ENCODE measurements at places on chromosomes 6 and 20.

GRCh38 chr6:61192610-61193009 lies 1093.4 kb downstream of the KHDRBS2 start:
- DNase-seq, result no peak

GRCh38 chr20:9374072-9374471 lies 140.3 kb upstream of the LAMP5 start:
- DNase-seq, result no peak

DNA sequence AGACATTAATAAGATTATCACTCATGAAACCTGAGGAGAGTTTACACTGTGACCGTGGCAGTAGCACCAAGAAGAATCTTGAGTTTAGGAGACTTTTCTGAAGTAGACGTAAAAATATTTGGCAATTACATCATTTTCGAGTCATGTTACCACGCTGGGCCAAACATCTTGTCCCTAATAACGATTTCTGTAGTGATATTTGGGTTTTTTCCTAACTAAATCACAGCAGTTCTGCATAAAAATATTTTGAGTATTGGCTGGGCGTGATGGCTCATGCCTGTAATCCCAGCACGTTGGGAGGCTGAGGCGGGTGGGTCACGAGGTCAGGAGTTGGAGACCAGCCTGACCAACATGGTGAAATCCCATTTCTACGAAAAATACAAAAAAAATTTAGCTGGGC lies 262.4 kb downstream of the PHF3 start:
- no peak for DNase-seq

DNA sequence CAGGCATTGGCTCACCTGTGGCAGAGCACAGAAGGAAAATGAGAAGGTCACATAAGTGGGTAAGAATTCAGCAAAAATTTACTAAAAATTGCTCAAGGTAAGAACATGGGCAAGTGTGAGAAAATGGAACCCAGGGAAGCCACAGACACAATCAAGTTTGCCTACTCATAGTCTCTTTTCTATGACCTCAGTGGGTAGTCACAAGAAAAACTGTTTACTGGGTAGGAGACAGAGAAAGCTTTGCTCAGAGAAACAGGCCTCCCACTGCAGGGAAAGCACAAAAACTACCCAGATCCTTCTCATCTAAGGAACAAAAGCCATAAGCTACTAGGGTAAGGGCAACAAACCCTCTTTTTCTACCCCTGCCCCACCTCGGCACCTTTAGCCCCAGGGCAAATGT lies 35.2 kb downstream of the FAM184A start:
- no peak for DNase-seq

- no peak for DNase-seq
These were observed 16.0 kb downstream of the ANKS1A start for GRCh38 chr6:34904990-34905613.

Measured in stimulated activated CD8-positive, alpha-beta memory T cell treated with anti-CD3 and anti-CD28 coated beads, Interleukin-4, amount 100 ng/mL, for 48 hours (primary cell).